Stimulated activated CD4-positive, alpha-beta T cell treated with anti-CD3 and anti-CD28 coated beads, Interleukin-4, amount 100 ng/mL, for 4 hours (primary cell): ENCODE measurements at places on chromosomes 2 and 18.

GRCh38 chr2:150204451-150204850 is 283.0 kb downstream of the RND3 start:
- no peak for DNase-seq

DNA sequence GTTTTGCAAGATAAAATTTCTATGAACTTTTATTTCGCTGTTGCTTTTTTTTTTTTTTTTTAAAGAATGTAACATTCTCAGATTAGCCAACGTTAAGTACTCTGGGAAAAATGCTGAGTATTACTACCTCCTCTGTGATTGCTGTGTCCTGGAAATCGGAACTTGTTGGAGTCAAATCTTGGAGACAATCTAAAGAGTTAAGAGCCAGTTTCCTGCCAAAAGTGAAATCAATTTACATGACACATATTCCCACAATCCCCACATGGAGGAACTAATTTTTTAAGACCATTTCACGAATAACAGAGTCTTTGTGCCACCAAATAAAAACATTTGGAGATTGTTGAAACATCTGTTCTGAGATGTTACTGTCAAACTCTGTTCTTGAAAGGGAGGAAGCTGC is 127.8 kb downstream of the MEP1B start:
- DNase-seq = no peak

GRCh38 chr2:3257166-3257565 is 120.5 kb downstream of the EIPR1 start:
- no peak for DNase-seq

- no peak for DNase-seq
Observed at GRCh38 chr2:60708630-60709320, 47.3 kb upstream of the PAPOLG start.

- no peak for DNase-seq
Observed at GRCh38 chr2:187774551-187775071, 220.4 kb upstream of the TFPI start.

- no peak for DNase-seq
Observed at GRCh38 chr2:64797881-64798575, 144.3 kb upstream of the SERTAD2 start.

DNA sequence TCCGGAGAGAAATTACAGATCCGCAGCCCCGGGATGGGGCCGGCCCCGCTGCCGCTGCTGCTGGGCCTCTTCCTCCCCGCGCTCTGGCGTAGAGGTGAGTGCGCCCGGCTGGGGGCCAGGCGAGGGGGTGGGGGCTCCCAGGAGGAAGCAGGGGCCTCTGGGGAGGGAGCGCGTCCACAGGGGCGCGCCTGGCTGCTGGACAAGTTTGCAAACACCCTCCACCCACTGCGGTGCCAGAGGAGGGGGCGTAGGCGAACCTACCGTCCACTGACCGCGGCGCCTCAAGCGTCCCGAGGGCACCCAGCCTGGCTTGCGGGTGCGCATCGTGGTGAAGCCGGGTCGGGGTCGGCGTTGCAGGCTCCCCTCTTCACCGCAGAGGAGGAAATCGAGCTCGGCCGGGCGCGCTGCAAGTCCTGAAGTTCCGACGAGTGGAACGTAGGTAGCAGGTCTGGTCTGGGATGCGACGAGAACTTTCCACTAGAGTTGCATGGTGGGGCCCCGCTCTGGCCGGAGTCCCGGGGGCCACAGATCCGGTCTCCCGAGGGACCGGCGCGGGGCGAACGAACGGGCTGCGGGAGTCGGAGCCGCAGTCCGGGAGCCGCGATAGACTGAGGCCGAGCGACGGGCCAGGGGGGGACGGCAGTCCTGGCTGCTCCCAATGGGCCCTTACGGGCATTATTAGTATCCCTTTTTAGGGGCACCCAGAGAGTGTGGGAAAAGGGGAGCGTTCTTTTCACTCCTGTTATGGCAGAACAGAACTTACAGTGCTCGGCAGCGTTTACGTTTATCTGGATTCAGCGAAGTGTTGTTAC is 502 bp downstream of the MERTK start:
- no peak for DNase-seq
